ENCODE measurements at places on chromosomes 1 and 21.

GRCh38 chr1:223010582-223011504, 132.2 kb downstream of the TLR5 start:
- DNase-seq: no peak

DNA sequence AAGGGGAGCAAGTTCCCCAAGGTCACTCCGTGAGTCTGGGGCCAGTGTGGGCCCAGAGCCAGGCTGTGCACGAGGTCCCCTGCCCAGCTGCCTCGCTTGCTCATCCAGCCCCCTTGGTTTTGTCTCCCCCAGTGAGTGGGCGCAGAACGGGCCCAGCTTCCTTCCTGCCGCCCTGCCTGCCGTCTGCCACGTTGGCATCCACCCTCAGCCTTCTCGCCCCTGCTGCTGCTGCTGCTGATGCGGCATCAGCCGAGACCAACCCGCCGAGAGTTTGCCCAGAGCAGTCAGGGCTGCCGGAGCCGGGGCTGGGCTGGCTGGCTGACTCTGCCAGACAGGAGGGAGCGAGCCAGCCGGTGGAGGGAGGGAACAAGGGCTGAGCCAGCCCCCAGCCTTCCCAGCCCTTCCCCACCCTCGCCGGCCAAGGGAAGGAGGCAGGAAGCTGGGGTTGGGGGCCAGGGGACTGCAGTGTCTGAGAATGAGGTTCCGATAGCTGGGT, 31.4 kb upstream of the WASF2 start:
- DNase-seq: no peak

GRCh38 chr21:44548922-44549321, 2.4 kb downstream of the KRTAP10-2 start:
- DNase-seq: no peak

DNA sequence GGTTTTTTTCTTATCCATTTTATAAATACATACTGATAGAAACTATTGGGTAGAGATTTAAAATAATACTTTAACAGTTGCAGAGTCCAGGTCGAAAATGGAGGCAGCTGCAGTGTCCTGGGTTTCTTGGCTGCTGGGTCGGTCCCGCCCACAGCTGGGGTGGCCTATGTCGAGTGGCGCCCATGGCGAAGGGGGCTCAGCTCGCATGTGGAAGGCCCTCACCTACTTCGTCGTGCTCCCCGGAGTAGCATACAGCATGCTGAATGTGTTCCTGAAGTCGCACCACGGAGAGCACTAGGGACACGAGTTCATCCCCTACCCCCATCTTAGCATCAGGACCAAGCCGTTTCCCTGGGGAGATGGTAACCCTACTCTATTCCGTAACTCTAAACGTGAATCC, 1304.9 kb upstream of the ADGRL2 start:
- no peak for DNase-seq

DNA sequence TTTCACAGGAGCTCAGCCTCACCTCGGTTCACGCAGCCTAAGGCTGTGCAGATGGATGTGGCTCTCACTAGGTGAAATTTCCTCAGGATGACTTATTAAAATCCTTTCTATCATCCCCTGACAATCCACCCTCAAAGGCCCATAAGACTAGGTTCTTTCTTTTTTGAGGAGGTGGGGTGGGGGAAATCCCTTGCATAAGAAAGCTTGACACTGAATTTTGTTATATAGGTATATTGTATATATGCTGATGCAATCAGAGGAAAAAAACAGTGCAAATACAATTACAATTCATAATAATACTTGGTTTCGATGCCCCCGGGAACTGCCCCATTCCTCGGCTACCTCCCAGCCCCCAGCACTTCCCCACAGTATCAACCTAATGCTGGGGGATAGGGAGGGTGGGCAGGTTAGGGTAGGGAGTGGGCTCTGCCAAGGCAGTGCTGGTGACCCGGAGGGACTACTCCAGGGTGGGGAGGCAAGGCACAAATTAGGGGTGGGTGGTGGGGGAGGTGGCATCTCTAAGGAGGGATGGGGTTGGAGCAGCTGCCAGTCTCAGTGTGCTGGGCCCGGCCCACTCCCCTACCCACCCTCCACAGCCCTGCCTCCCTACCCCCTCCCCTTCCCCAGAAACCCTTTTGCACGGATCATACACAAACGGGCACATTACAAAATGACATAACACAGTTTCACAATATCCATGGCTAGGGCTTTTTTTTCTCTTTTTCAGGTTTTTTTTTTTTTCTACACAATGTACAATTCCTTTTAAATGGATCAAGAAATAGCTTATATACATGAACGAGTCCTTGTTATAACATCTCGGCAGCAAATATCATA, 30.9 kb downstream of the SLC27A3 start:
- no peak for DNase-seq

- peak; percentile 87 for DNase-seq
These were observed 746 bp downstream of the AK4 start for GRCh38 chr1:65148548-65149350.

GRCh38 chr1:214028095-214028494, 40.3 kb downstream of the PROX1 start:
- DNase-seq: no peak

DNA sequence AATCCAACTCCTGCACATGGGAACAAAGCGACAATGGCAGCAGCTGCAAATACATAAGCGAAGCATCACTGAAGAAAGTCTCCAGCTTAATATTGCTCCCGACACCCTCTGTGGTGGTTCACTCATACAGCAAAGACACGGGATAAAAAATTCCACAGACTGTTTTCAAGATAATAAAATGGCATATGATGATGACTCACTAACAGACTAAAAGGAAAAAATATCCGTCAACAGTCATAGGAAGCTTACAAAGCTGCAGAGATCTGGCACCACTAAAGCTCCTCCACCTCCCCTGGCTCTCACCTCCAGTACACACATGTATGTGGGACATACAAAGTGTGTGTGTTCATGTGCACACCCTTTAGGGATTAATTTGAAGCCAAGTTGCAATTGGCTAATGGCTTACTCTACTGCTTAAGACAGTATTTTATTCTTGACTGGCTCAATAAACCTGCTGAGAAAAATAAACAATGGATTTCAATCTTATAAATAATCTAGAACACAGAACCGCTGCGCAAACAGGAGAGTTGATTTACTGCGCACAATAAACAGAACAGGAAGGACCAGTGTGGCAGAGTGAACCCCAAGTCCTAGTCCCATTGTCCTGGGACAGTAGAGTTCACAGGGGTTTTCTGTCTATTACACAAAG, 94.4 kb downstream of the SLC45A1 start:
- no peak for DNase-seq

DNA sequence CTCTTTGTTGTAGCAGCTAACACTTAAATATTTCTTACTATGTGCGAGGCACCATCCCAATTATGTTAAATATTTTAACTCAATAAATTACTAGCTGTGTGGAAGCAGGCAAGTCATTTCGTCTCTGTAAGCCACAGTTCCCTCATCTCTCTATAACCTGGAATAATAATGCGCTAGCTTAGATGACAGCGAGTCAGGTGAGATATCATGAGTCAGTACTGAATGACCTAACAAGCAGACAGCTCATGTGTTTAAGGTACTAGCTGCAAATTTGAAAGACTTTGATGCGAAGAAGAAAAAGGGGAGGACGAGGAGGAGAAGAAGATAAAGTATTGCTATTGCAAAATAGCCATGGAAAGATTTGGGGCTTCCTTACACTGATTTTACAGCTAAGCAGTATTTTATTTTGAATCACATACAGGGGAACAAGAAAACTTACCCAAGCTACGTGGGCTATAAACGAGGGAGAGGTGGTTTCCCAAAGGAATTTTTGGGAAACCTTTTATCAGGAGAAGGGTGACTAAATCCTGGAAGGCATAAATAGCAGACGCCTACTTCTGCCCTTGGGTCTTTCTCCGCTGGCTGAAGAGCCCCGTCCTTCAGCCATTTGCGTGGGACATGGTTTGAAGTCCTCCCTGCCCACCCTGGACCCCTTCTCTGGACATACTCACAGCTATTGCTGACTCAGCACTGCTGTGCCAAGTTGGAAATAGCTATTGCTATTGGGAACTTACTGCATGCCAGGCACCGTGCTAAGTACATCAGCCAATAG, 8.9 kb downstream of the CITED4 start:
- DNase-seq: no peak

DNA sequence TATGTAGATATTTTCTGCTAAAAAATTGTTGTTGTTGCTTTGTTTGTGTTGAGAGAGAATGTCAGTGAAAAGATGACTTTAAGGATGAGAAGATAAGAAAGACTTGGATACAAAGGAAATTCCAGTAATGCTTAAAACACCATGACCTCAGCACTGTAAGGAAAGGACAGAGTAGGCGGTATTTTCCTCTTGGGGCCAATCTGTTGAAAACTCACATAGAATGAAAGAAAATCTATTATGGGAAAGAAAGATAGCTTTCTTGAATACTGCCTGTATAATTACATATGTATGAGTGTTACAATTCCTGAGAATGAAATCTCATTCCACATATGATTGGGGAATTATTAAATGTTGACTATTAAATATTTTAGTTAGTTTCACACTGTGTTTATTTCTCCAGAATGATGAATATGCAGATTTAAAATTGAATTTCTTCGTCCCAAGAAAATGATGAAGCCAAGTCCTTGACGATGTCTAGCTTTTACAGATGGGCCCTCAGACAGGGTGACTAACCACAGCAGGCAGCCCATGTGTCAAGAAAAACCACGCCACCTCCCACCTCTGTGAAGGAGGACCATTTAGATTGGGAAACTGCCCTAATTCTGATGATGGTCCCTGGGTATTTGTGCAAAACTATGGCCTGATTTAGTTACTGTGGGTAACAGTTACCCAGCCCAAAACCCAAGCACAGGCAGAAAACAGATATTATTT, 49.7 kb upstream of the LMO4 start:
- no peak for DNase-seq

DNA sequence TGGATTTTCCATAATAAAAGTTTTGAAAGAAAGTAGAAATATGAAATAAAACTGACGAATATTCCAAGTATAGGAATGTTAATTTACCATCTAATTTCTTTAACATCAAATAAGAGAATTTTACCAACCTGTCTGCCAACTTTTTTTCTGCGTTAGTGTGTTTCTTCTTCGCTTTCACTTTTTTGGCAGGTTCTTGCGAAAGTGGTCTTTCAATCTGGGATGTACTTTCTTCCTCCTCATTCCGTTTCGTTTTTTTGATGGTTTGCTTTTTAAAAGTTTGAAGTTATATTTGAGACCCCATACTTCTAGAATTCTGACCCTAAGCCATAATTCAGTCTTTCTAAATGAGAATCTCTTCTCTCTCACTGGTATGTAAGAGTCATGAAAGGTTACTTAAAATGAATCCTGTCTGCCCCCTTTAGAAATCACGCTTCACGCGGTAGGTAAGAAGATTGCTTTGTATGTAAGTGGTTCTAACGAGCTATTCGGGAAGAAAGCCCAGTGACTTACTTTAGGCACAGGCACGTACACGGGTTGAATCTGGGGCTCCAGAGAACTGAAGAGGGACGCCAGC, 580 bp downstream of the RBM34 start:
- DNase-seq: no peak

- DNase-seq: peak; percentile 55
These were observed 117.6 kb downstream of the PTPRC start for GRCh38 chr1:198756470-198756869.

- DNase-seq: peak; percentile 83
These were observed 9.5 kb downstream of the MR1 start for GRCh38 chr1:181043025-181043888.

DNA sequence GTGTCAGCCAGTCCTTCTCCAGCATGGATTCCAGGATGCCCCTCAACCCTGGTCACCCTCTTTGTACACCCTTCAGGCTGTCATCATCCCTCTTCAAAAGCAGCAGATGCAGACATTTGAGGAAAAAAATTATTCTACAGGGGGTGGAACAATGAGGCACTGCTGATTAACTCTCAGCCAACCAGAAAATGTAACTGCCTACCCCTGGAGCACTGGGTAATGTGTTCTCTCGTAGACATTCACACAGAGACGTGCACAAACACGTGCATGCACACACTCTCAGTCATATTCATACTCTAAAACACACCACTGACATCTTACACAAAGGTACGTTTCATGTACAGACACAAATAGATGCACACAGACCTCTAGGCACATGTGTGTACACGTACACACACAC, 175.4 kb downstream of the TRABD2B start:
- no peak for DNase-seq

DNA sequence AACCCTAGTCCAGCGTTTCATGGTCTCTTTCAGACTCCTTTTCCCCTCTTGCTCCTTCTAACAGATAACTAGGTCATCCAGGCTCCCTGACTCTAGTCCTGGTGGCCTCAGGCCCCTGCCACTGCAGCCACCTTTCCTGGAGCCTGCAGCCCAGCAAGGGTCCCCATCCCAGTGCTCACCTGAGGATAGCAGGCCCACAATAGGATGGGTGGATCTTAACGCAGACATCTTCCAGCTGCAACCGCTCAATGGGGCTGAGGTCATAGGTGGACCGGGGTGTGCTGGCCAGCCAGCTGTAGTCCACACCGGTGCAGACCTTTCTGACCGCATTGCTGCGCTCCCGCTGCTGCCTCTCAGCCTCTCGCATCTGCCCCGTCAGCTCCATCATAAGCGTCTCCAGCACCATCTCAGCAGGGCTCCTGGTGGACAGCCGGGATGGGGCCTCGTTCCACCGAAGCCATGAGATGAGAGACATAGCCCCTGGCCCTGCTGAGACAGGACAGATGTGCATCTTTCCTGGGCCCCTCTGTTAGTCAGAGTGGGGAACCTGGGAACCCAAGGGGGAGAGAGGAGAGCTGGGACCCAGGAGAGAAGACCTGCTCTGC, 10.9 kb downstream of the RD3 start:
- DNase-seq: no peak

DNA sequence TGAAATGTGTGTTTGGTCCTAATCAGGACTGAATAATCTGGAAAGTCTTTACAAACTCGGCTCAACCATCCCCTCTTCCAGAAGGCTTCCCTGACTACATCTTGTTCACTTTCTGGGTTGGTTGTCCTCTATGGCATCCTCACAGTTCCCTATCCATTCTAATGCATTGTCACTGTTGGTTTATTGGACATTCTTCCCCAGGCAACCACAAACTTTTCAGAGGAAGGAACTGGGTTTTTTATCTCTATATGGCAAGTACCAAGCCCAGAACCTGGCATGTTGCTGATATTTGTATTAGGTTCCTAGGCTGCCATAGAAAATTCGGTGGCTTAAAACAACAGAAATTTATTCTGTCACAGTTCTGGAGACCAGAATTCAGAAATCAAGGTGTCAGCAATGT, 363.5 kb upstream of the ST6GALNAC5 start:
- no peak for DNase-seq

DNA sequence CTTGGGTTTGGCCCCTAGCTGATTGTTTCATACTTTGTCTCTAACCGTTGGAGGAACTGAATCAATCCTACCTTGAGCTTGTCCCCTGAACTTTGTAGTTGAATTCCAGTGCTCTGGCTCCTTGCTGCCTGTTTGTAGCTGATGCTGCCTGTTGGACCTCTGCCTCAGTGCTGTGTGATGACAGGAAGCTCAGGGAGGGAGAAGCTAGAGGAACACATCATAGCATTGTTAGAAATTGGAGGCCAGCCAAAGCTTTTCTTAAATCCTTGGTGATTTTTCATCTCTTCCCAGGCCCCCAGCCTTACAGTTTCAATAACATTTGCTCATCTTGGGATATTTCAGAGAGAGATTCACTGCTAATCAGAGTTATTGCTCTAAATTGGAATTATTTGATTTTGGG, 34.0 kb downstream of the MACF1 start:
- DNase-seq: no peak

- DNase-seq: no peak
These were observed 5.9 kb downstream of the NIPAL3 start for GRCh38 chr1:24421502-24421901.
